ENCODE measurements at places on chromosomes 7 and 10.

DNA sequence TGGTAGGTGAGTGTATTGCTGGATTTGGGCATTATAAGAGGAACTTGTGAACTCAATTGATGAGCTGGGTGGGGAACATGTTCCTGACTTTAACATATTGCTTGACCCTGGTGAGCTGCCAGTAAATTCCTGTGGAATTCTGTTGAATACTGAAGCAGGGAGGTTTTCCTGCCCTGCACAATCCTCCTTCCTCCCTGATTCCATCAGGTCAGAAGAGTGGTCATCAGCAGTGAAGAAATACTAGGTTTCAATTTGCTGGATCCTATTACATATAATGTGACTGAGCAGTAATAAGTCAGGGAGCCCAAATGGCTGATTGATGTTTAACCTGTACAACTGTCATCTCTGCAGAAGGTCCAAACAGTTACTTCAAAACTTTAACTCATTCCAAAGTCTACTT lies 581.2 kb downstream of the SUGCT start:
- peak; percentile 29 for DNase-seq

DNA sequence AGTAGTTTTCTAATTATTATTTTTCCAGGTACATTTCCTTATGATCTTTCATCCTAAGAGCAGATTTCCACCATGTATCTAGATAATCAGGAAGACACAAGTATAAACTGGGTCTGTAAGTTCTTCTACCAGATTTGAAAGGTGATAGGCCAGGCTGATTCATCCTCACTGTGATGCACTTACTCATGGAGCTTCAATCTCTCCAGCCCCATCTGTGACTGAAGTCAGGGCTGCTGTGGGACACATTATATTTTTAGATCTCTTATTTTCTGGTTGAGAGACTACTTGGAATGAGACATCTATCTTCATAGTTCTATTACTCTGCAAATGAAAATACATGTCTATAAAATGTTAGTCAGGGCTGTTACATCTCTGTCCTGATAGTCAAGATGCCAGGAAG lies 85.5 kb upstream of the SLC25A13 start:
- no peak for DNase-seq

GRCh38 chr7:57769958-57770357 lies 320.0 kb downstream of the ZNF716 start:
- DNase-seq: no peak

DNA sequence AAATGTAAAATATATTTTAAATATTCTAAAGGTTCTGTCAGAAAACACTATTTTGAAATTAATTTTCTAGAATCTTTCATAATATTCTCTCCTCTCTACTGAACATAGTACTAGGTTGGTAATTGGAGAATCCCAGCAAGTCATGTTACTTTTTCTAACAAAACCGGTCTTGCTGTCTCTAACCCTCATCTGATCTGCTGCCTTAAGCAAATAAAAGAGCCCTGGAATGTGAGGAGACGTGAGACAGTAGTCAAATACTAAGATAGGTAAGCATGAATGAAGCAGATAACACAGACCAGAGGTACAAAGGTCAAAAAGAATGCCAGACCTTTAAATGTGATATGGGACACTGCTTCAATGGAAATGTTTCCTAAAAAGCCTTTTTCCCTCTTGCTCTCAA lies 462.4 kb upstream of the NUPR2 start:
- no peak for DNase-seq

DNA sequence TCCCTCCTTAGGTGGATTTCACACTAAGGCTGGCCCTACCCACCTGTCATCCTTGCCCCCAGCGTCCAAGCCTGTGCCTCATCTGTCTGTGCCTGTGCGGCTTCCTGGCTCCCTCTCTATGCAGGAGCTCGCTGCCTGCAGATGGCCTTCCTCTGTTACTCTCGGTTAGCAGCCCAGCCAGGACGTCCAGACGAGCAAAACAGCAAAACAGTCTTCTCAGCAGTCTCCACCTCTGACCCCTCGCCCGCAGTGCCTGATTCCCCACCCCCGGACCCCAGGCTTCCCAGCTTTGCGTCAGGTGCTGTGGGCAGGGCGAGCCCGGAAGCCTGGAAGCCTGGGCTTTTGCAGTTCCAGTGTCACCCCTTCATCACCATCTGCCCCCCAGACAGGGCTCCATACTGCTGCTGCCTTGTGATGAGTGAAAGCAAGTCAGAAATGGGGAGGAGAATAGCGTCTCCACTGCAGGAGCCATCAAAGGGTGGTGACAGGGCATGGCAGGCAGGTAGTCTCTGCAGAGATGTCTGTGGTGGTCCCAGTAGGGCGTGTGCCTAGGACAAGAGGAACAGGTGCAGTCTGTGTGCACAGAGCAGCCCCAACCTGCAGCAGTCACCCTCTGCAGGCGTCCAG lies 88.5 kb downstream of the ADCY1 start:
- DNase-seq: no peak

DNA sequence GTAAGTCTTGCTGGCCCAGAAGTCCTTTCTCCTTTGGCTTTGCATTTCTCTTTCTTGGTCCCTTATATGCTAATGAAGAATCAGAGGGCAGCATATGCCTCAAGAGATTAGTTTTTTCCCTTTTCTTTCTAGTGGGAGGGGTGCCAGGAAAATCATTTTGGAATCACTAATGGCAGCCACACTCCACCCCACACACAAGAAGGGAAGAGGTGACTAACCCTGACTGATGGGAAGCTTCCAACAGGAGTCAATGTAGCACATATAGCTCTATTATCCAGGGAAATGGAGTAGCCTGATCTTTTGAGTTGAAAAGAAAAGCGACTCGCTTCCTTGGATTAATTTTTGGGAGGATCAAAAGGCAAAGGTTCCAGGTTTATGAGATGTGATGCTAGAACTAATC lies 225.3 kb downstream of the KIF20B start:
- DNase-seq: no peak

- no peak for DNase-seq
Observed at GRCh38 chr10:98328163-98328562, 60.2 kb upstream of the LOXL4 start.

DNA sequence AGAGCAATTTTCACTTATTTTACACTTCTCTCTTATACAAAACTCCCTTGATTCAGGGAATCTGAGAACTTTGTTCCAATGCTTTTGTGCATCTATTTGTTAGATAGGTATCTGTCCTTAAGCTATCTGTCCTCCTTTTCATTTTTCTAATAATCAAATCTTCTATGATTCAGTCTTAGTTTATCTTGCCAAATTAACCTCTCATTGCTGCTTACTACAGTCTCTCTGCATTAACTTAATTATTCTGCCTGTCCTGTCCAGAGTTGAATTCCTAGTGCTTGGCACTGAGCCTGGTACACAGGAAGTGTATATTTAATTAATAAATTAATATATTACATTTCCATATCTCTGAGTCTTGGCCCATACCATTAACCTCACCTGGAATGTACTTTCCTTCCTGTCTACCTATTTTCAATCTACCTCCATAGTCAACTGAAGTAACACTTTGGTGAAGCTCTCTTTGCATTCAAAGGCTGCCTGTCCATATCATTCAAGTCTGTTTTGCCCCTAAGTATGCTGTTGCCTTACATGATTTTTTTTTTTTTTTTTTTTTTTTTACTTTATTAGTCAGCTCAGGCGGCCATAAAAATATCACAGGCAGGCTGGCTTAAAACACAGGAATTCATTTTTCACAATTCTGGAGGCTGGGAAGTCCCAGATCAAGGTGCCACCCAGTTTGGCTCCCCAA lies 66.0 kb upstream of the CSTF2T start:
- DNase-seq: no peak

DNA sequence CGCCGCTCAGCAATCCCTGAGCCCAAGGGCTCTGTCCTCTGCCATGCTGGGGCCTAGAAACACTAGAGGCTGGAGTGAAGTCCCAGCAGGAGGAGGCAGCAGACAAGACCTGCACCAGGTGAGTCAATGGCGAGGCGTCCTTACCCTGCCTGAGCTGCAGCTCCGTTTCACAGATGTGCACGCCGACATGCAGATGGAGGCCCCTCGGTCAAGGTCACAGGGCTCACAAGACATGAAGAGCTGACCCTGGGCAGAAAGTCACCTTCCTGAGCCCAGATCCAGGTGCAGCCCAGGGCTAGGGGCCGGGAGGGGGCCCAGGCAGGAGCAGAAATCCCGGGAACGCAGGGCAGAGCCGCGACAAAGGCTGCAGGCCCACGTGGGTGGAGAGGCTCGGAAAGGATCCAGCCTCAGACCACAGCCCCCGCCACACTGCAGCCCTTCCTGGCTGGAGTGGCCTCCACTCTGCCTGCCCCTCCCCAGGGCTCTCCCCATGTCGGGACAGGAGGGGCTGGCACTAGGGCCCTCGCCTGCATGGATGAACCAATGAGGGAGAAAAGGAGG lies 23.8 kb downstream of the PDGFA start:
- no peak for DNase-seq

GRCh38 chr7:27102581-27103442 lies at the start of gene HOXA2:
HOXA2 (minus strand) TSS chr7:27102683; CDS start chr7:27102500, 183 bp downstream.
- DNase-seq: no peak

GRCh38 chr7:101856473-101857357 lies 39.3 kb downstream of the CUX1 start:
- DNase-seq: peak; percentile 97

DNA sequence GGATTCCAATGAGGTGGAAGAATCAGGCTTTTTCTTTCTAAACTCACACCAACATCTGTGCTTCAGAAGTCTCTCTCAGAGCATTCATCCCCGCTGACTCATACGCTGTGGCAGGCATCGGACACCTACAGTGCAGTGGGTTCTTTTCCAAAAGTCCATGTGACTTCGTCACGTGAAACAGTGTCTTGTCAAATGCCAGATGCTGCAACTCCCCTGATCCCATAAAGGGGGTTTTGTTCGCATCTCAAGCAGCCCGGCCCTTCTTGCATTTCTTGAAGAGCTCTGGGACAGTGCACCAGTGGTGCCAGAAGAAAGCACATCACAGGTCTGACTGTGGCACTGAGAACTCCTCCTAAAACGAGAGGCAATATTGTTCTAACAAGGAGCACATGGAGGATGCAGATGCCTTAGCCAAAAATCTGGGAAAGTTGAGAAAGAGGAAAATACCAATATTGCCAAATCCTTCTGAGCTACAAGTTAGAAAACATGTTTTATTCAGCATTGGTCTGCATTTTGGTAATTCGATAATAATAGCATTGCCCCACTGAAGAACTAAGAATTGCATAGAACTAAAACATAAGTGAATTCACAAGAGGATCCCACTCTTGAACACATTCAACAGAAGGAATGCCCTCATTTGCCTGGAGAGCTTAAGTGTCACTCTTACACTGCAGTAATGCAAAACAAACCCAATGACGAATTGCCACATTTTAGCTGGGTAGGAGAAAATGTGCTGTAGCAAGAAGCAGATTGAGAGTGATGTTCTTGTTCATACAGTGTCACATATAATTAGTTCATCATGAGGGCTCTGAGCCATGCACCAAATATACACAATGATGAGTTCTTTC lies 204.4 kb downstream of the CXCL12 start:
- DNase-seq: peak; percentile 85

DNA sequence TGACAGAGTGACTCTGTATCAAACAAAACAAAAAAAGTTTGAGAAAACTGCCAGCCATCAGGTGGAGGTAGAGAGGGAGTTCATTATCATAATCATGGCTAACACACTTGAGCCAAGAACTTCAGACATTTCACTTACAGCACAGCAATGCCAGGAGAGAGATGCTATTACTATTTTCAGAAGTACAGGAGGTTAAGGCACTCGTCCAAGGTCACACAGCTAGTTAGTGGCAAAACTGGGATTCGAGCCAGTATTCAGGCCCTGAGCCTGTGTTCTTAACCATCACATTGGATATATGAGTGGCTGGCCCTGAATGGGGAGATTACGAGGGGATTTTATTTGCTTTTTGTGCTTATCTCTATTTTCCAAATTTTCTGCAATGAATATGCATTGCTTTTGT lies 24.8 kb upstream of the UNC5B start:
- peak; percentile 7 for DNase-seq

- DNase-seq: peak; percentile 47
Observed at GRCh38 chr7:80681272-80681885, 42.9 kb downstream of the CD36 start.

DNA sequence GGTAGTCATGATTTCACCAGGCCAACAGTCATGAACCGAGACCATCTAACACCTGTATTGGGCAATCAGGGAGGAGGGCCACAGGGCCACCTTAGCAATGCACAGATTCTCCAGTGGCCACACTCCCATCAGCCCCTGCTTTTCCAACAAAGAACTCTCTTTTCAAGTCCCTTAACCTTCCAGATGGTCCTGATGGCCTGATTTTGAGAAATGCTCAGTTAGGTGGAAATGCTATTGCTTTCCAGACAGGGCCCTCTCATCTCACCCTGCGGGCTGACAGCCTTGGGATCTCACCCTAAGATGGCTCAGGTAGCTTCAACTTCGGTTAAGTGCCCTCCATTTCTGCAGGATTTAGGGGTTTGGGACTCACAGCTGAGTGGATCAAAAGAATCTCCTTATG lies 131.9 kb upstream of the PRR15 start:
- DNase-seq: no peak

GRCh38 chr7:142636751-142637150 lies 112.5 kb upstream of the PRSS1 start:
- DNase-seq: no peak

DNA sequence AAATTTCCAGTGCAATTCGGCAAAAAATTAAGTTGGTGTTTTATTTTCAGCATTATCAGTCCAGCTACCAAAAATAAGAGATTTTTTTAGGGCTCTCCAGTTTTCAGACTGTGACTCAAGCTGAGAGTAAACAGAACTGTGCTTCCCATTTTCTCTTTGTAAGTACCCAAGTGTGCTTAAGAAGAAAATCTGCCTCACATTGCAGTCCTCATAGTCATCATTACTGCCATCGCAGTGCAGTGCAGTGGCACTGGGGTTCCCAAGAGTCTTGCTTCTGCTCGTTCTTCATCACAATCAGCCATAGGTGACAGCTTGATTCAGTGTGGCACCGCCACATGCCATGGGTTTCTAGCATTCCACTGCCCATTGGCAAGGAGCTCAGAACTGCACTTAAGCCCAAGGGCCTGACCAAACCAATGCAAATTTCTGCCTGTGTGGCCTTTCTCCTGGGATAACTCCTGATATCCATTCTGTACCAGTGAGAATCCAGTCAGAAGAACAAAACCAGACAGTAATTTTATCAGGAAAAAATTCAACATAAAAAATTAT lies 25.6 kb upstream of the ERCC6 start:
- DNase-seq: no peak
